Frontal cortex (tissue), 4 donors: ENCODE measurements at places on chromosomes 5 and 9.

- no peak for DNase-seq
Measured at GRCh38 chr9:77370064-77370463, 192.7 kb downstream of the VPS13A start.

DNA sequence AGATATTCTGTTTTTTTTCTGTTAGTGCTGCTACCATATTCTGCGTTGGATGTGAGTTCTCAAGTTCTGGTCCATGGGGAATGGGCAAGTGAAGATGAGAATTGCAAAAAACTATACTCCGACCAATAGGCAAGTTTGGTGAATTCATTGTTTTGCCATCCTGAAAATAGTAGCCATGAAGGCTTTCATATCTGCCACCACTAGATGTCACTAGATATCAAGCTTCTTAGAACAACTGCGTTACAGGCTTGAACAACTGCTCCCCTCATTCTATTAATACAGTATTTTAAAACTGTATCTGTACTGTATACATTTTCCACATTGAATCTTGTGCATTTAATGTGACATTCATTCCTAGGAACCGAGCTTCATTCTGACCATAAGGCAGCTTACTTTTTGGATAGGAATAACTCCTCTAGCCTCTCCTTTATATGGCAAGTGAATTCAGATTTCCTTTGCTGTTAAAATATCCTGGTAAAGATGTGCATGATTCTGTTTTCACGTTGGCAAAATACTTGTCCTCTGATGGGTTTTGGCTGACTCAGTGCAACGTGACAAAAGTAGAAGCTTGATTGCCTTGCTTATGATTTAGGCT lies 163.6 kb downstream of the SREK1 start:
- DNase-seq = peak; percentile 47

DNA sequence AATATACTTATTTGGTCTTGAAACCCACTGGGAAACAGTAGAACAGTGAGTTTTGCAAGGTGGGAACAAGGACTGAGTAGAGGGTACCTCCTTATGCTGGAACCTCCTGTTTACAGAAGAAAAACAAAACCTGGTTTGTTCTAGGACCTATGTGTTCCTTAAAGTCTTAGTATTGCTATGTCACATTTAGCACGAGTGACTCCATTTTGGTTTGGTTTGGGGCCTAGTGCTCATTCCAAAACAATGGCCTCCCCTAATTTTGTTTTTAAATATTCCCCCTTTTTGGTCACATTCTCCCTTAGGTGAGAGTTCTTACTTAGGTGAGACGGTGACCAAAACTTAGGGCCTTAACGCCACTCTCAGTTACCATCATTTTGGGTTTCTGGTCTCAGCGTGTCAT lies 6.2 kb upstream of the NANS start:
- no peak for DNase-seq

DNA sequence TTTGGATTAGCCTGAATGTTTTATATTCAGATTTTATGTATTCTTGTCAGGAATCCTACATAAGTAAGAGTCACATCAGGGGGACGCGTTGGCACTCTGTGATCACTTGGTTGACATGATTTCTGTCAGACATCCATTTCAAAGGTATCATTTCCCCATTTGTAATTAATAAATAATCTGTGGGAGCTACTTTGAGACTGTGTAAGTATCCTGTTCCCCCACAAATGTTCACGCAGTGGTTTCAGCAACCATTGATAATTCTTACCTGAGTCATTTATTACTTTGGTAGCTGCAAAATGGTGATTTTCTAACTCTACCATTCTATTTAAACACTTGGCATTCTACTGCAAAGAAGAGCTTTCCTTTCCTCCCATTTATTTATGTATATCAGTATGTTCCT lies 56.9 kb upstream of the TBC1D2 start:
- no peak for DNase-seq

GRCh38 chr9:37290940-37291485 lies 131.5 kb upstream of the GRHPR start:
- no peak for DNase-seq

DNA sequence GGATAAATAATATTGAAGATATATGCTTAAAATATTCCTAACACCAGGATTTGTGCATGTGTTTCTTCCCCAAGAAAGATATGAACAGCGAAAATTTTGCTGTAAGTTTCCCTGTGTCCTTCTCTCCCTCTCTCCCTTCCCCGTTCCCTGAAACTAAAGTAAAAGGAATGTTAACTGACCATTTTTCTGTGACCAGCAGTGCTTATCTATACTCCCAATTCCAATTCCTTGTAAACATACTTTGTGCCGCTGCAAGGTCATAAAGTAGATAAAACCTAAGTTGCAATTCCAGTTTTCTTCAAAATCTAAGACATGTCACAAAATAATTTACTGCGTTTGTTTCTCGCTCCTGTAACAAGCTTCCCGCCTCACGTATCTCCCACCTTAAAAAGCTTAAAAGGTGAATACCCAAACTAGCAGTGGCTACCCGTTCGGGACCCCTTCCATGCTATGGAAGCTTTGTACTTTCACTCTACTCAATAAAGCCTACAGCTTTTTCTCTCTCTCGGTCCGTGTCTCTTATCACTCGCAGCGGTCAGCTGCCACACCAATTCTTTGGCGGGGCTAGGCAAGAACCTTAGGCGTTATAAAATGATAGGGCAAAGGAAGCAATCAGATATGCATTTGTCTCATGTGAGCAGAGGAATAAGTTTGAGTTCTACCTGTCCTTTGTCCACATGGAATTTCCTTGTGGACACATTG lies 1798.0 kb downstream of the EFNA5 start:
- DNase-seq = no peak

GRCh38 chr5:133924221-133924920 lies 44.1 kb downstream of the C5orf15 start:
- DNase-seq = no peak

DNA sequence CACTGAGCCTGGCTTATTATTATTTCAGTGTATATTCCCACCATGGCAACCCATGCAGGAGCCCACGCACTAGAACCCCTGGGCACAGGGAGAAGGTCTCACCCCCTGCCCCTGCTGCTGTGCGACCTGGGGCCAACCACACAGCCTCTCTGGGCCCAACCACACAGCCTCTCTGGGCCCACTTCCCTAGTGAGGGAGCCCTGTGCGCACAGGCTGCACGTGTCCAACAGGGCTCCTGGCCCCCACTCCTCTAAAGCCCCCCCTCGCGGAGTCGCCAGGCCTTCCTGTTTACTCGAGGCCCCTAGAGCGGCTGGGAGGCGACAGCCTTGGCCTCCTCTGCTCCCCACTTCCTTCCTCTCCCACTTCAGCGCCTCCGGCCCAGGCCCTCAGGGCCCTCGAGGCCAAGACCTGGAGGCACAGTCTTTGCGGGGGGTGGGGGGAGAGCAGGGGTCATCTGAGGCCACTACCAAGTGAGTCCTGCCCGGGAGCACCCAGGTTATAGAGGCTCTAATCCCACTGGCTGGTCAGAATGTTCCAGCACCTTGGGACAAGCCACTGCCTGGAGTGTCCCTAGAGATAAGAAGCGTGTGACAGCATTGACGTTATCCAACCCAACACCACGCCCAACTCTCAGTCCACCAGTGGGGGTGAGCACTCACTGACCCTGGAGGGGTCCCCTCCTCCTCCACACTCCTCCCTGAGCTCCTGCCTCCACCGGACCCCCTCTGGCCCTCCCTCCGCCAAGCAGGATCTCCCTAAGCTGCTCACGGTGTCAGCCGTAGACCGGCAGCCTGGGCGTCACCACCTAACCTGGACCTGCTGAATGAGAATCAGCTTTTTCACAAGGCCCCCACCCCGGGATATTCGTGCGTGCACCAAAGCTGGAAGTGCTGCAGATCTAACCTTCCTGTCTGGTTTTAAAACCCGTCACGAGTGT lies 7.9 kb upstream of the ENG start:
- DNase-seq = no peak

DNA sequence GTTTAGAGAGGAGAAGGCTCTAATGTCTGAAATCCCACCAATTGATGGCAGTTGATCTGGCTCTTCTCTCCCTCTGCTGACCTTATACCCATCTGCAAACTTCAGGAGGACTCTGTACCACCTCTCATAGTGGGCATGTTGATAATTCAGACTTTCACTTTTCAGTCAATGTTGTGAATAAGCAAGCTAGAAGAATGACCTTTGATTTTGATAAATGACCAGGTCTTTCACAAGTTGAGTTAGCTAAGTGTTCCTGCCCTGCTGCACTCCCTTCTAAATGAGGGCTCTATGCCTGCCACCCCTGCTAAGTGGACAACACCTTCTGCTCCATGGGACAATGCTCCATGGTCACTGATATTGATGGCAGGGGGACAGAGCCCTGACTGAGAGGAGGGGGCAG lies 74.7 kb downstream of the SPRY4 start:
- no peak for DNase-seq

- no peak for DNase-seq
Measured at GRCh38 chr9:112443636-112444035, 43.0 kb upstream of the KIAA1958 start.

- no peak for DNase-seq
Measured at GRCh38 chr9:22415941-22416691, 30.5 kb upstream of the DMRTA1 start.

- no peak for DNase-seq
Measured at GRCh38 chr9:68947842-68948569, 65.9 kb downstream of the PRKACG start.

- DNase-seq = no peak
Measured at GRCh38 chr9:113943112-113944009, 67.3 kb downstream of the ZNF618 start.

- no peak for DNase-seq
Measured at GRCh38 chr5:73858054-73858453, 232.1 kb downstream of the ARHGEF28 start.

- no peak for DNase-seq
Measured at GRCh38 chr5:139413153-139413552, 9.3 kb upstream of the SPATA24 start.

DNA sequence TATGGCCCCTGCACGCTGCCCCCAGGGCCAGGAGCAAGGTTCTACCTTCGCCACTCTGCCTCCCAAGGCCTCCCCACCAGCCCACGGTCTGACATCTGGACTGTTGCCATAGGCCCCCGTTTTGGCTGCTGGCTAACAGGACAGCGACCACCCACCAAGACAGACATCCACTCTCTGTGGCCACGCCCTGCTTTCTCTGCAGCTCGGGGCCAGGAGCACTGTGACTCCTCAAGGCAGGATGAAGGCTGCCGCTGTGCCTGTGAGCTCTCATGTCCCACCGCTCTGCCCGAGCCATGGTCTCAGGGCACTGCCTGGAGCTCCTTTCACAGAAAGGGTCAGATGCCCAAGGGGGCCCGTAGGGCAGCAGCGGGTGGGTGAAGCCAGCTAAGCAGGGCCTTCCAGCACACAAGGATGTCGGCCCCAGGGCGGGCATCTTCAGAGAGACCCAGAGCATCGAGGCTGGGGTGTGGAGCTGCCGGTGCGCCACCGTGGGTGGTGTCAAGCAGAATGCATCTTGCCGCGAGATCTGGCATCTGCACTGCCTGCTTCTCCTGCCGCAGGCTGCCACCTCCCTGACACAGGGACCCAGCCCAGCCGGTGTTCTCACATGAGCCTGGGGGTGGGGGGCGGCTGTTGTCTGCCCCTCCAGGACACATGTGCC lies 92.2 kb upstream of the ADAMTS2 start:
- DNase-seq = no peak

- DNase-seq = no peak
Measured at GRCh38 chr9:127183814-127184582, 61.6 kb upstream of the ANGPTL2 start.
